ENCODE measurements at places on chromosomes 5 and 9. TPM values are rescaled to one million over a fixed set of nuclear protein-coding genes. Genes with fewer than 3 reads are reported as not detected.

- no peak for DNase-seq
These were observed 68.6 kb downstream of the RFX3 start for GRCh38 chr9:3457175-3457574.

The STKLD1 gene
- polyA plus RNA-seq, result not detected

DNA sequence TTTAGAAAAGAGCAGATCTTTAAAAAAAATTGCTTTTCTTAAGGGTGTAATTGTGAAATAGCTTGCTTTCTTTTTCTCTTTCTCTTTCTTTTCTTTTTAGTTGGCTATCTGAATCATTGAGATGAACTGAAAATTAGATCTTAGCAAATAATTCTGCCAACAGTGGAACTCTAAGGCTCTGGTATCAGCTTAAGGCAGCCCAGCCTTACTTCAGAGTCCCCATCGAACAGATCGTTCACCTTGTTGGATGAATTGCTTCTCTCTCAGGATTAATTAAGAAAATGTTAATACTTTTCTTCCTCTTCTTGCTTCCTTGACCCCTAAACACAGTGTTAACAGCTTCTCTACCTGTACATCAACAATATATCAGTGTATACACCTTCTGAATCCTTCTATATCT, 92.1 kb downstream of the ZCCHC7 start:
- no peak for DNase-seq

DNA sequence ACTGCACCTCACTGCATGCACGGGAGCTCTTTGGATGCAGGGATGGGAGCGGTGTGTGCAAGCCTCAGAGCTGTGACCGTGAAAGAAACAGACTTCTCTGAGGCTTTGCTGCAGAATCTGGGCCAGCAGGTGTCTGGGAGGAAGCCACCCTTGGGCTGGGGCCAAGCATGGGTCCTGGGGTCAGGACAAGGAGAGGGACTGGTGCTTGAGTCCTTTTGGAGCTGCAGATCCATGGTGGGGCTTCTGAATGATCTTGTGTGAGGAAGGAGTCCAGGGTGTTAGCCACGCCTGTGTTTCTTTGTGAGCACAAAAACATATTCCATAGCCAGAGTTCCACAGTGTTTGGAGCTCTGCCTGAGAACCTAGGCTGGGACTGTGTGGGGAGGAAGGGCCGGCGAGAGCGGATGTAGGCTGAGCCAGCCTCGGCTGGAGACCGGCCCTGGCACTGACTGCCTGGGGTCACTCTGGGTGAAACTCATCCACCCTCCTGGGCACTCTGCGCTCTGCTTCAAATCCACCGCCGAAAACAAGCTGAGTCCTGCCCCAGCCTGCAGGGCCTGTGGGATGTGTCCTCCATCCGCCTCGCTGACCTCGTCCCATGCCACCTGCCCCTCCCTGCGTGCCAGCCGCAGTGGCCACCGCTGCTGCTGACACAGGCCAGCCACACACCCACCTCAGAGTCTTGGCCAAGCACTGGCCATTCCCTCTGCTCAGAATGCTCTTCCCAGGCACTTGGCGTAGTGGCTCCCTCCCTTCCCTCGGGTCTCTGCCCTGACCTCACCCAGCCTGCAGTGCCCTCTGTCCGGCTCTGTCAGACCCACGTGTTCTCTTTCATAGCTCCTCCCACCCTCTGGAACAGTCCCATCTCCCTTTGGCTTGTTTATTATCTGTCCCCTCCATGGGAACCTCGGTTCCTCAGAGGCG, 26.7 kb downstream of the ERGIC1 start:
- no peak for DNase-seq

The IFNA5 gene
- not detected for polyA plus RNA-seq

The IL31RA gene
- polyA plus RNA-seq, result not detected

- DNase-seq, result no peak
These were observed 5.9 kb downstream of the KLF9 start for GRCh38 chr9:70408393-70409040.

DNA sequence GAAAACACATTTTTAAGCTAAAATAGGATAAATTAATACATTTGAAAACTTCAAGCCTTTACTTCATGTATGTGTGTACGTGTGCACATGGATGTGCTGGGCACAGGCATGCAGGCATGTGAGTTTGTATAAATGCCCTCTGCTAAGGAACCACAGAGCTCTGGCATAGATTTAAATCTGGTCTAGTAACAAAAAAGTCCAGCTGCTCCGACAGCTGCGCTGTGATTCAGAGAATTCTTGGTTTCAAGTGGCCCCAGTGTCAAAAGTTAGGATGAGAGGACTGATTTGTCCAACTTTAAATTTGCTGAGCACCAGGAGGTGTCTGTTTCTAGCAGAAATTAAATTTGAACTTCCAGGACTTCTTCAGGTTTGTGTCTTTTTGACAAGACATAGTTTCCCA, 203.7 kb upstream of the TUT7 start:
- DNase-seq, result no peak

The DPYSL3 gene
- polyA plus RNA-seq, result not detected

DNA sequence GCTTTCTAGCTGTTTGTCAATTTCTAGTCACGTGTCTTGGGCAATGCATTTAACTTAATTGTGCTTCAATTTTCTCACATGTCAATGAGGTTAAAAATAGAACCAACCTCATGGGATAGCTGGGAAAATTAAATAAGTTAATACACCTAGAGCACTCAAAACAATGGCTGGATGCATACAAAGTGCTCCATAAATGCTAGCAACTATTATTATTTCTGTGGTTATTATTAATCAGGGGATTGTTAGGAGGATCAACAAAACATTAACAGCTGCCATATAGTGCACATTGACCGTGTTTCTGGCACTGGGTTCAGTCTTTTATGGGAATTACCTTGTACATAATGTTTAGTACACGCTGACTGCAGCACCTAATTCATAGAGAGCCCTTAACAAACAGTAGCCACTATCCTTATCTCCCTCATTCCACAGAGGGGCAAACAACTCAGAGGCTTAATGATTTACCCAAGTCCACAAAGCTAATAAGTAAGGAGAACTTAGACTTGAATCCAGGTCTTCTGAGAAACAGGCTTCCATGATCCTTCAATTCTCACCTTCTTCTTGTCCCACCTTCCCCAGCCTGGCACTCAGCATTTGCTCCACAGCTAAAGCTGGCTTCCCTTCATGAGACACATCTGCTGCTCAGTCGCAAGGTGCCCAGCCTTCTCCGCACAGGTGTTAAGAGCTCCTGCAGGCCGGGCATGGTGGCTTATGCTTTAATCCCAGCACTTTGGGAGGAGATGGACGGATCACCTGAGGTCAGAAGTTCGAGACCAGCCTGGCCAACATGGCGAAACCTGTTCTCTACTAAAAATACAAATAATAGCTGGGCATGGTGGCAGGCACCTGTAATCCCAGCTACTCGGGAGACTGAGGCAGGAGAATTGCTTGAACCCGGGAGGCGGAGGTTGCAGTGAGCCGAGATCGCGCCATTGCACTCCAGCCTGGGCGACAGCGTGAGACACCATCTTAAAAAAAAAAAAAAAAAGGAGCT, 137.4 kb upstream of the ABCA1 start:
- no peak for DNase-seq

DNA sequence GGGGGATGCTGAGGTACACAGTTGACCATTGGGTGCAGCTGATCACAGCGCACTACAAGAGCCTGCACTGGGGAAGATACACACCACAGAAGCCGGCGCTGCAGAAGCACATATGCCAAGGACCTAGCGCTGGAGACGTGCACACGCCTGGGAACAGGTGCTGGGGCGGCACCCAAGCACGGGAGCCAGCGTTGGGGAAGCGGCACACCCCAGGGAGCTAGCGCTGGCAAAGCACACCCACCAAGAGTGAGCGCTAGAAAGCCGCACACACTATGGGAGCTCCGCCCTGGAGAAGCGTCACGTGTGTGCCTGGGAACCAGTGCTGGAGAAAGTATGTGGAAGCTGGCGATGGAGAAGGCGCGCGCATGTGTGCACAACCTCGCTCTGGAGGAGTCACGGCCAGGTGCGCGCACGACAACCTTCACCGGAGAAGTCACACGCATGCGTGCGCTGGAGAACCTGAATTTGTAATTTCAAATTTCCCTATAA, 4.5 kb downstream of the FANCC start:
- DNase-seq, result no peak

- peak; percentile 6 for DNase-seq
These were observed 596 bp upstream of the FGFR4 start for GRCh38 chr5:177085985-177086653.

DNA sequence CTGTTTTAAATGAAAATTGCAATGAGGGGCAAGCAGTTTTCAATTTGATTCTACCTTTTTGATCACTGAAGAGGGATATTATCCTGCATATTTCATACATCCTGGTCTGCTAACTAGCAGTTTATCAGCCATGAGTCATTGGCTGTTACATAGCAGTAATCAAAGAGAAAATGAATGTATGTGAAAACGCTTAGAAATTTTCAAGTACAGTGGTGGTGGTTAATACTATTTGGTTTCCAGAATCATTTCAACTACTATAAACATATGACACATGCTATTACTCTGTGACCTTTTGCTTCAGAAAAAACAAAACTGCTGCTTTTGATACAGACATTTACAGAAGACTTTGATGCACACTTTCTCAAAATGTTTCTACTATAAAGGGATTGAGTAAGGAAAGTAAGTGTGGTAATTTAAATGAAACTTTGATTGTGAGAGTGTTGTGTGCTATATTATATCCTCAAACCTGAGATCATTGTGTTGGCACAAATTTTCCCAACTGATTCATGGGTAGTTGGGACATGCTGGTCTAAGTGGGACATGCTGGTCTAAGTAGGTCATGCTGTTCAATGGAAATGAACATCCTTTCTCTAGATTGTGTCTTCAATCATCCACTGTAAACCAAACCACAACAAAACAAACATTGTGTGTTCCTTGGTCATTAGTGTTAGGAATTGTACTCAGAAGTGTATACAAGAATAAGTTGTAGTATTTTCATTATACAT, 5.1 kb downstream of the RNF14 start:
- no peak for DNase-seq

The ABITRAM gene
- 16.7 TPM for polyA plus RNA-seq

The SEMA4D gene
- 38.2 TPM for polyA plus RNA-seq

The NDST1 gene
- polyA plus RNA-seq, result 0.61 TPM

- DNase-seq, result no peak
These were observed 60.3 kb downstream of the UBAP2 start for GRCh38 chr9:33988219-33988890.

DNA sequence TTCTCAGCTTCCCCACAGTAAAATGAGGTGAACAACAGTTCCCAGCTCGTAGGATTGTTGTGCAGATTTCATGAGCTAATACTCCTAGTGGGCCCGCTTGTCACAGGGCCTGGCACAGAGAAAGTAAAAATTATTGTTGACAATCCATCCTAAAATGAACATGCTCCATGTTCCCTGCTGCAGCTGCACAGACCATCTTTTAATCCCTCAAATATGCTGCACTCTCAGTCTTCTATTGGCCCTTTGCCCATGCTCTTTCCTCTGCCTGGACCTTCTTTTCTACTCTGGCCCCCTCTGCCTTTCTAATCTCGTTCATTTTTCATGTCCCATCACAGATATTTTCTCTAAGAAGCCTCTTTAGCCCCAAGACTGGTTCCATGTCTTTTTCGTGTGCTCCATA, 117.7 kb upstream of the NR3C1 start:
- DNase-seq, result no peak

DNA sequence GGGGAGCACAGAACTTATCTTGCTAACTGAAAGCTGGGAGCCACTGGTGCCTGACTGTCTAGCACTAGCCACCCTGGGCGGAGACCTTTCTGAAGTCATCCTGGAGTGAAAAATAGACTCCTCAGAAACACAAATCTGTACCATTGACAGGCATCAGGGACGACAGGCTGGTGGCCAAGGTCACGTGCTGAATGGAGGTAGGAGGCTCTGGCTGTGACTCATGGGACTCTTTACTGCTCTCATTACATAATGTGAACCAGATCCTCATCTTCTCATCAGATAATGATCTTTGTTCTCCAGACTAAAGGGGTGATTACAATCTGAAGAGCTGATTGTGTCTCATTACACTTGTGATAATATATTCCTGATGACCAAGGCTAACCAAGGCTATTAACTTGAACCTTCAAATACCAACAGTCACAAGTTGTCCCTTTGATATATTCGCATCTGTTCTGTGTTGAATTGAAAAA, 91.8 kb downstream of the SEMA5A start:
- DNase-seq, result no peak

DNA sequence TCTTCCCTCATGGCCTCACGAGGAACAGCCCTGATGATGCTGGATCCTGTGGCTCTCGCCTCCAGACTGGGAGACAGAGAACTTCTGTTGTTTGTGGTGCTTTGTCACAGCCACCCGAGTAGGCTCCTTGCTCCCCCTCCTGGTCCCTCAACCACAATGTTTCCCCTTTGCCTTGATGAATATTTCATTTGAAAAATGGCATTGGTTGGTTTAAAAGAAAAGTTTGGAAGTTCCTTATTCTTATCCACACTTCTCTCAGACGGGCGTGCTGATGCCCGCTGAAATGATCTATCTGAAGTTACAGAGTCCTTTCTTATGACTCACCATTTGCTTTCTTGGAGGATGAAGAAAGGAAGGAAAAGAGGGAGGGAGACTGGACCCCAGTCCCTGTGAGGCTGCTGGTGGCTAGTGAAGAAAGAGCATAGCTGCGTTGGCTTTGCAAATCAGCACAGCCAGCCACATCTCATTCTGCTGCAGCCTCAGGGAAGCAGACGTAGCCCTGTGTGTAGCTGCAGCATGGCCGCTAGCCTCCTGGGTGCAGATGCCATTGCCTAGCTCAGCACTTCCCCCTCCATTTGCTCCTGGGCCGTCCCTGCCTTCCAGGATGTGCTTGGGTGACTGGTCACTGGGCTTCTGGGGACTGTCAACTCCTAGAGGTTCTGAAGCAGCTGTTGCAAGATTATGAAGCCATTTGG, 185.9 kb downstream of the ERCC6L2 start:
- no peak for DNase-seq

- no peak for DNase-seq
These were observed 11.1 kb downstream of the EXD3 start for GRCh38 chr9:137411645-137412380.

- peak; percentile 64 for DNase-seq
These were observed 46.4 kb downstream of the ANXA2R start for GRCh38 chr5:42993516-42994245.

GRCh38 chr5:152405145-152405544, at the start of gene NMUR2:
NMUR2 (minus strand) TSS chr5:152405279; CDS start chr5:152405113, 166 bp downstream.
- DNase-seq, result no peak

The ANKRD18A gene
- not detected for polyA plus RNA-seq
